ENCODE measurements at places on chromosomes 12 and 14.

DNA sequence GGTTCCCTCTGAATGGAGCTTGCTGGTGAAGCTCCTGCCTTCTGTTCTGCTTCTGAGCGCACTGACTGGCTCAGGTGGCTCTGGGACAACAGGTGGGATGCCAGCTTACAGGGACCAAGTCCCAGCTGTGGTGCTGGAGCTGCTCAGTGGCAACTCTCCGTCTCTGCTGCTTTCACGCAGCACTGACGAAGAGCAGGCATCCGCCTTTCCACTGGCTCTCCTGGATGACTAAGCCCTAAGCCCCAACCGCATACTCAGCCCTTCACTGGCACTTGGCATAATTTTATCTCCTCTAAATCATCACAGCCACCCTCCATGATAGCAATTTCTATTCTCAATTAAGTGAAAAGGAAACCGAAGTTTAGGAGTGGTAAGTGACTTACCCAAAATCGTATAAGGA is 3.7 kb upstream of the RTL1 start:
- no peak for DNase-seq

- DNase-seq, result peak; percentile 22
Measured at GRCh38 chr12:21751517-21751916, 23.0 kb downstream of the KCNJ8 start.

DNA sequence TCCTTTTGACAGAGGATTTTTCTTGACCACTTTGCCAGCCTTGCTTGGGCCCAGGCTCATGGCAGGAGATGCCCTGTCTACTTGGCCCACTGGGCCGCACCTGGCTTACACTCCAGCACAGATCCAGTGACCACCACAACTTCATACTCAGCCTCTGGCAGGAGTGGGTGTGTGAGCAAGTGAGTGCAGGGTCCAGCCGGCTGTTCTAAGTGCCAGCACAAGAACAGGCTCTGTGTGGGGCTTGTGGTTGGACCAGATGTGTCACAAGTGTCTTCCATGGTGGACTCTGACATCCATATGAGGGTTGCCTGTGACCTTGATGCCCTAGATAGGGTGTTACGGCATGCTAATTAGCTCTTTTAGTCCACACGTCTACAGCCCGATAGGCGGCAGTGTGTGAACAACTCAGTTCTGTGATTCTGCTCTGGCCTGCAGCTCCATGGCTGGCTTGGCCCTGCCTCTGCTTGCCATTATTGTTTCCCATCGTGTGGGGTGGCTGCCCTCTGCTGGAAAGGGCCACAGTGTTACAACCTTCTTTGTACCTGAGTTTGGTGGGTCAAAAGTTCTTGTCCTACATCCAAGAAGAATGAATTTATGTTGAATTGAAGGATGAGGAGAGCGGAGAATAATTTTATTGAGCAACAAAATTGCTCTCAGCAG is 1089.1 kb downstream of the SLC6A15 start:
- DNase-seq, result peak; percentile 35

DNA sequence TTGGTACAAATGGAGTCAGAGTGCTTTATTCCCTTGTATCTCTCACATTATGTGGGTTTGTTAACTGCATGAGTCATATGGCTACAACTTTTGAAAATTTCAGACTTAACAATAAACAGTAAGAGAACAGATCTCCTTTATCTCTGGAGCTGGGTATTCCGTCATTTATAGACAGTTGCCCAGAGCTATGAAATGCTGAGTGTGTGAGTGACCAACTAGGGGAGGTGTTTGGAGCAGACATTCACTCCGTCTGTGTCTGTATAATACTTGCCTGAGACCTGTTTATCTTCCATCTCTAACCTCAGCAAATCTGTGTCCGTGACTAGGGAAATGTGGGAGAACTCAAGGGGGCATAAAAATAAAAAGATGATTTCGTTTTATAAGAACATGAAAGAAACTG is 279.9 kb upstream of the FAR2 start:
- peak; percentile 85 for DNase-seq

- no peak for DNase-seq
Measured at GRCh38 chr14:59274991-59275391, 86.5 kb downstream of the DAAM1 start.
